Effector CD4-positive, alpha-beta T cell (primary cell): ENCODE measurements at places on chromosomes 11 and 22.

GRCh38 chr11:36237391-36237790, 51.8 kb downstream of the COMMD9 start:
- no peak for DNase-seq

DNA sequence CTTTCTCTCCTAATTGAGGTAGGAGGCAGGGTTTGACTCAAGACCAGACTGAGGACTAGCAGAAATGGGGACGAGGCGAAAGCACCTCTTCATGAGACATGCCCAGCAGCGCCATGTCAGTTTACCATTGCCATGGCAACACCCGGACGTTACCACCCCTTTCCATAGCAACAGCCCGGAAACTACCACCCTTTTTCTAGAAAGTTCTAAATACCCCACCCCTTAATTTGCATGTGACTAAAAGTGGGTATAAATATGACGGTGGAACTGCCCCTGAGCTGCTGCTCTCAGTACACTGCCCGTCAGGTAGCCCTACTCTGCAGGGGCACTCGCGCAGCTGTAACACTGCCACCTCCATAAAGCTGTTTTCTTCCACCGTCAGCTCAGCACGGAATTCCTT, 5.9 kb upstream of the RAC2 start:
- DNase-seq: no peak

DNA sequence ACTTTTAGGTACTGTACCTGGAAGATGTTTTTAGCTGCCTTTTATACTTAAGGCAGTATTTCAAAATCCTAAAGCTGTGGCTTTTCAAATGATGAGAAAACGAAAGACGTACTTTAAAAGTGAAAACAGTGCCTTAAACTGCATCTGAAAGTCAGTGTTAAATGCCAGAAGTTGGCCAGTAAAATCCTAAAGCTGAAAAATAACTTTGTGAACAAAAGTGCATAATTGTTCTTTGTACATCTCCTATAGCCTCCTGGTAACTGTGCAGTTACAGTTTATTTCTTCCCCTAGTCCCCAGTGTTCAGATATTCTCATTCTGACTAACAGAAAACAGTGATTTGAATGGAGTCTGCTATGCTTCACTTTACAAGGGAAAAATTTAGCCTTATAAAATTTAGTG, 6.8 kb downstream of the EED start:
- no peak for DNase-seq

DNA sequence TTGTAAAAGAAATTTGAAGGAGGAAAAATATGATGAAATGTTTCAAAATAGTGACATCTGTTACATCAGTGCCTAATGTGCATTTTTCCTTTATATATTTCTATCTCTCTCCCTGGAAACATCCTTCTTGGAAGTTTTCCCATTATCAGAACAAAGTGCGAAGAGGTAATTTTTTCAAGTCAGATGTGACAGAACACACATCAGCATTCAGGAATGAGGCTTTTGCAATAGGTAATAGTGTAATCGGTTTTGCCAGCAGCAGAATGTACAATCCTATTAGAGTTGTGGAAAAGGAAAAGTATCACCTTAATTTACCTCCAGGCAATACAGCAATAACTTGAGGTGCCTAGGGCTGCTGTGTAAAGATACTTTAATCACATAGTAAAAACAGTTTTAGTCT, 275.8 kb downstream of the FAT3 start:
- no peak for DNase-seq

DNA sequence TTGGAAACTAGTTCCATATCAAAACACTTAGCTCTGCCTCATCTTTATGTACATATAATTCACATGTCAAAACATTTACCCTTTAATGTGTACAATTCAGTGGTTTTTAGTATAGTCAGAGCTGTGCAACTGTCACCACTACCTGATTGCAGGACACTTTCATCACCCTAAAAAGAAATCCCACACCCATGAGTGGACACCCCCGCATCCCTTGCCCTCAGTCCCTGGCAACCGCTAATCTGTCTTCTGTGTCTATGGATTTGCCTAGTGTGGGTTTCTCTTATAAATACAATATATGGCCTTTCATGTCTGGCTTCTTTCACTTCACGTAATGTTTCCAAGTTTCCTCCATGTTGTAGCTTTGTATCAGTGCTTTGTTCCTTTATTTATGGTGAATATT, 8.6 kb upstream of the EMID1 start:
- no peak for DNase-seq

- no peak for DNase-seq
Measured at GRCh38 chr11:20909995-20910726, 240.8 kb downstream of the NELL1 start.
